Liver (tissue), 10 donors: ENCODE measurements at places on chromosomes 4 and X. TPM values are rescaled to one million over a fixed set of nuclear protein-coding genes. Genes with fewer than 3 reads are reported as not detected.
A peak's percentile ranks its signal among the peaks of the same experiment; 100 is the strongest.

CD38 gene
- 3.2 TPM for polyA plus RNA-seq

UGT8 gene
- polyA plus RNA-seq: not detected

HSFX1 gene
- polyA plus RNA-seq: 0.17 TPM

MTCP1 gene
- 7.7 TPM for polyA plus RNA-seq

RNF150 gene
- 0.56 TPM for polyA plus RNA-seq

DRD5 gene
- polyA plus RNA-seq: not detected

- no peak for DNase-seq
Observed at GRCh38 chr4:154616287-154616686, 3.8 kb upstream of the FGG start.

- peak; percentile 83 for DNase-seq
Observed at GRCh38 chrX:71128915-71129765, 10.7 kb downstream of the MED12 start.

DNA sequence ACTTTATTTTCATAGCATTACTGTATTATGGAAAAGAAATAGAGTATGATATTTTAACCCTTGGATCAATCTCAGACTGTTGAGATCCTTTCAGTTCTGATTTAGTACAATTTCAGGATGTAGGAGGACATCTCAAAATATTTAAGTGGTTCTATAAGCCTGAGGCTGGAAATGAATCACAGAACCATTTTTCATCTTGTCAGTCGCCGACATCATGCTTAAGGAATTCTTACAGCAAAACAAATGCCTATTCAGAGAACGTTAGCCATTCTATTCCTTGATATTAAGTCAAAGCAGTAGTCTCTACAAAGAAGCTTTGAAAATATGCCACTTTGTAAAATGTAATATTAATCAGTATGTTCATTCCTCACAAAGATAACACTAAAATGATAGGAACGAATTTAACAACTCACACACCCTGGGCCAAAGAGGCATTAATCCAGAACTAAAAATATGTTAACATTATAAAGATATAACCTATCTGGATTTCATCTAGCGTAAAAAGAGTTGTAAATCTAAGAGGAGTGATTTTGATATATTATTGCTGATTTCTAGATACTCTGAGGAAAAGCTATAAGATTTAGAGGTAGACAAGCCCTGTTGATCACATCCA lies 152.0 kb downstream of the GASK1B start:
- no peak for DNase-seq

- no peak for DNase-seq
Observed at GRCh38 chr4:151745481-151746231, 15.2 kb downstream of the GATB start.

- DNase-seq: no peak
Observed at GRCh38 chr4:35175894-35176293, 1068.4 kb downstream of the ARAP2 start.

DNA sequence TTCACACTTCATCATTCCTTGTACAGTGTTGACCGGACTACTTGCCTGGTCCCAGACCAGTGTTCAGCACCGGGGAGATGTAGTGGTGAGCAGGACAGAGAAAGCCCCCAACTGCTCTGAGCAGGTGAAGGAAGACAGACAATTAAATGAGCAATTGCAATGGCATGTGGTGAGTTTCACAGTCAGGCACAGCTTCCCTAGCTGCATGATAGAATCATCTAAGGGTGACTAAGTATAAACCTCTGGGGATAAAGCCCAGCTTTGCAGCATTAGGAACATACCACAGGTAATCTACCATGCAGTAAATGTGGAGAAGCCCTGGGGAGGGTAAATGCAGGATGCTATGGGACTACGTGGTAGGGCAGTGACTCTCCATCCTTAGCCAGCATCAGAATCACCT lies 47.8 kb downstream of the TMA16 start:
- no peak for DNase-seq

- no peak for DNase-seq
Observed at GRCh38 chr4:76822303-76822702, 75.6 kb downstream of the SOWAHB start.

DNA sequence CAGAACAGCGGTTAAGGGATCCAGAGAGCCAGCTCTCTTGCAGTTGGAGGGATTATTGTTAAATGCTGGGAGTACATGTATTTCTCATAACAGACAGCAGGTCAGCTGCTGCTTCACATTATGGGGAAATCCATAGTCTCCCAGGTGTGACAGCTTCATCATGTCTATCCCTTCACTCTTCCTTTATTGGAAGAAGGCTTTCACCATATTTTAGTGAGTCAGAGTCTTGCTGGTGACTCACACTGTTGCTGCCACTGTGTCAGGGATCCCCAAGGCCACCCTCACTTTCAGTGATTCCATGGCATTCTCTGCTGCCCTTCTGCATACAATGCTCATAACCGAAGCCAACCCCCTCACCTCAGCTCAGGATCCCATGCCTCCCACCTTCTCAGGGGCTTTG lies 32.9 kb upstream of the PAGE5 start:
- no peak for DNase-seq

DNA sequence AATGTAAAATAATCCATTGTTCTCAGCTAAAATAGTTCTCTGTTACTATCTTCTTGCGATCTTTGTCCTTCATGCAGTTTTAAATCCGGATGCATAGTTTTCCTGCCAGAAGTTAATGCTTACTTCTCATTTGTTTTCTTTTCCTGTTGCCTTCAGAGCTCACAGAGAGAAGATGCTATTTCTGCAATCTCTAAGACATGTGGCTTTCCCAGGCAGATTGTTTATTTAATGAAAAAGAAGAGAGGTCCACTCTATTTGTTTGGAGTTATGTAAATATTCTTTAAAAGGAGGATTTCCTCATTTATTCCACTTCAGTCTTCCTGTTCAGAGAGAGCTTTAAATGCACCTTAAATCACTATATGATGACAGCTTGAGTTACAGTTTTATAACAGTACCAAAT lies 39.3 kb upstream of the HPGD start:
- DNase-seq: no peak

GRCh38 chrX:152897222-152898131 lies at the start of gene ZNF185:
TSS of gene ZNF185 (plus strand) at chrX:152898067. CDS start at chrX:152914490, 16,423 bp downstream.
- DNase-seq: no peak
